ENCODE measurements at places on chromosomes 5 and 9.

DNA sequence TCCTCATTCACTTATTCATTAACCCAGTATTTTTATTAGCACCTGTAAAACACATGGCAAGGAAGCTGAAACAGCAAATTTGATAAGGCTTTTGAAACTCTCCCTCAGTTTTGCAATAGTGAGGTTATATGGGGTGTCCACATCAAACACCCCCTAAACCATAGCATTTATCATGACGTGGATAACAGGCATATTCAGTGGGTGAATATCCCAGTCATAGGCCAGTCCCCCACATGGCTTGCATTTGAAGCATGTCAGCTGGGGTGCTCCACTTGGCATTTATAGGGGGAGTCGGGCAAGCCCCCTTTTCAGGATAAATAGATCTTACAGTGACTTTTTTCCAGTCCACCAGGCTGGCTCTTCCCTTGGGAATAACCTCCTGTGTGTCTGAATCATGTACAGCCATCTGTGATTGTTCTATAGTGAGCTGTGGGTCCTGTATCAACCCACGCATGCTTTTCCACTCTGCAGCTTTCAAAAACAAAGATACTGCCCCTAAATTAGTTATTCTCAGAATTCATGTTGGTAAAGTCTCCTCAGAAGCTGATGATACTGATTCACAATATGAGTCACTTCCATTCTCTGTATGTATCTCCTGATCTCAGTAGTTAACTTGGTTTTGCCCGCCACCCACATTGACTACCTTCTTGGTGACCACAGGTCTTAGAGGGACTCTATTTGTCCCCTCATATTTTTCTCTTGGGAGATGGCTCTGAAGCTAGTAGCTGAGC is 84.4 kb upstream of the SPIN1 start:
- no peak for DNase-seq

DNA sequence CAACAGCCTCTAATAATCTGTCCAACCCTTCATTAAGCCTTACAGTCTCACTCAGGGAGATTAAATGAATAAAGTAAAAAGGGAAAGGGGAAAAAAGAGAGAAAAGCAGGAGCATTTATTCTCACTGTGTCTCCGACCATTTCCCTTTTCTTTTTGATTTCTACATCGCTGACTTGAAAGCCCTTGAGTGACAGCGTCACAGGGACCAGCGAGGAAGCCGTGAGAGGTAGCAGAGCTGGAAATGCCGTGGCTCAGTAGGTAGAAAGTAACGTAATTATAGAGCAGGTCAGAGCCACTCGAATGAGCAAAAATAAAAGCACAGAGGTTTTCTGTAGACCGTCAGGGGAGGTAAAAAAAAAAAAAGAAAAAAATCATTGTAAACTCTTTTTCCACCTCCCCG is 52.4 kb downstream of the ASS1 start:
- no peak for DNase-seq

DNA sequence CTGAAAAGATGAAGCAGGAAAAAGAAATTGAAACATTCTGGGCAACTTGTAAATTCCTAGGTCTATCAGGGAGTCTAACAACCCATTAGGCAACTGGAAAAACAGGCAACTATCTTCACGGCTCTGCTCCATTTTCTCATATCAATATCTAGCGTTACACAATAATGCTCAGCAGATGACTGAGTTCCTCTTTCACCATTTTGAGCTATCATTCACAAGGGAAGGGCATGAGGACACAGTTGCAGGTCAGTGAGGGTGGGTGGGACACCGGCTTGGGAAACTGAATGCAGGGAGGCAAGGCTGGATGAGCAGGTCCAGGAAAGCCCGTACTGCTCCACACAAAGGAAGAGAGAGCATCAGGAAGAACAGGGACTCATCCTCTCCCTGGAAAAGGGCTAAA is 67.0 kb downstream of the FRMD3 start:
- DNase-seq, result no peak

- DNase-seq, result no peak
Observed at GRCh38 chr5:143923634-143924266, 111.8 kb downstream of the HMHB1 start.

DNA sequence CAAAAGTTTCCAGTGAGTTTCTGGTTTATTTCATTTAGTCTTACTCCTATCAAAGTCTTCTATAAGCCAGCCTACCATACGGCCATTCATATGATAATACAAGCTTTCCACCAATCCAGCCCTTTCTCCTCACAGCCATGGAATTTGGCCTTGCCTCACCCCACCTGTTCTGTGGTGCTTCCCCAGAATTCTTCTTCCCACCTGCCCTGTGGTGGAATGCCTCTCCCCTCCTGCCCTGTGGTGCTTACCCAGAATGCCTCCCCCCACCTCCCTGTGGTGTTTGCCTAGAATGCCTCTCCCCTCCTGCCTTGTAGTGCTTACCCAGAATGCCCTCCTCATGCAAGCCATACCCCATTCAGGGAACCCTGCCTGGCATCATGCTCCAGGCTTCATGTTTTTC is 90.3 kb upstream of the APC start:
- DNase-seq, result no peak

DNA sequence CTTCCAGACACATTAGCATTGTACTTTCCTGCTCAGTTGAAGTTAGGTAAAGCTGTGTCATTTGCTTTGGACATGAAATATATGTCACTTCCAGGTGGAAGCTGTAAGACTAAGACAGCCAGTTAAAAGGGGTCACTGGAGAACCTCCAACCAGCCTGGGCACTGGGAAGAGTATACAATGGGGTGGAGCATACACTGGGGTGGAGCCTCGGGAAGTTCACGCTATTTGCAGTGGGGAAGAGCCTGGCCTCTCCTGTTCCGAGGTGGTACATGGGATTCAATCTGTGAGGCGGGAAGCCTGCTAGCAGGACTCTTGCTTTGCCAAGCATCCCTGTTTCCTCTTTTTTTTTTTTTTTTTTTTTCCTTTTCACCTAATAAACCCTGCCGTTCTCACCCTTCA is 145.3 kb downstream of the TTC39B start:
- DNase-seq, result no peak

GRCh38 chr5:134525683-134526482 is 413 bp downstream of the JADE2 start:
- peak; percentile 33 for DNase-seq

DNA sequence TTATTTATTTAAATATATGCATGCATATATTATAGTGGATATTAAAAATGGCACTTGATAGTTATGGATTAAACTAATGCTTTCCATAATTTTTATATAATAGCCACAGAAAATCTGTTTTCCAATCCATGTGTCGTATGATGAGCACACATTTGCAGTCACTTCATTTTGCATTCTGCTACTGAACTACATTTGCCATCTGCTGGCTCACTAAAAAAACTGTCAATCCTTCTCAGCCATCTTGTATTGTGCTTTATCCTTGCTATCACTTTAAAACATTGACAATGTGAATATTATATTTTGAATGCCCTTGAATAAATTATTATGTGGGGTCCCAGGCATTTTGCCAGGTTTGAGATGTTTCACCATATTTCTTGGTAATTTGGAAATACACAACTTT is 586.6 kb downstream of the DNAH5 start:
- DNase-seq, result no peak

- no peak for DNase-seq
Observed at GRCh38 chr9:124673063-124673462, 98.0 kb downstream of the NR6A1 start.

GRCh38 chr9:119436261-119436660 is 67.0 kb upstream of the BRINP1 start:
- DNase-seq, result no peak

DNA sequence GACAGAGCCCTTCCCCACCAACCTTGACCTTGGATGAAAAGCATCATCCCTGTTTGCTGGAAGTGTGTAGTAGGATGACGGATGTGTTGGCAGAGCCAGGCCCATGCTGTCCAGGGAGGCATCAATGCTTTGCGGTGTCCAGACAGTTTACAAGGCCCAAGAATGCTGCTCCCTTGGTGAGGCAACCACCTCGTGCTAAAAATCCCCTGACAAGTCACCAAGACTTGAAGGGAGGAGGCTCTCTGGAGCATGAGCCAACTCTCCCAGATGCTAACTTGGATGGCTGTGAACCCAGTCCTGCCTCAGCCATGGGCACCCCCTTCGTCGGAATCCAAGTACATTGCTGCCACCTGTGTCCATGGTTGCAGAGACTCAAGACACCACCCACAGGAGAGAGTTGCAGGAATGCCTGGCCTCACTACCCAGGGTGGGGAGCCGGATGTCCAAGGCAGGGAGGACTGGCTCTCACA is 9.5 kb upstream of the NKD2 start:
- DNase-seq, result no peak

DNA sequence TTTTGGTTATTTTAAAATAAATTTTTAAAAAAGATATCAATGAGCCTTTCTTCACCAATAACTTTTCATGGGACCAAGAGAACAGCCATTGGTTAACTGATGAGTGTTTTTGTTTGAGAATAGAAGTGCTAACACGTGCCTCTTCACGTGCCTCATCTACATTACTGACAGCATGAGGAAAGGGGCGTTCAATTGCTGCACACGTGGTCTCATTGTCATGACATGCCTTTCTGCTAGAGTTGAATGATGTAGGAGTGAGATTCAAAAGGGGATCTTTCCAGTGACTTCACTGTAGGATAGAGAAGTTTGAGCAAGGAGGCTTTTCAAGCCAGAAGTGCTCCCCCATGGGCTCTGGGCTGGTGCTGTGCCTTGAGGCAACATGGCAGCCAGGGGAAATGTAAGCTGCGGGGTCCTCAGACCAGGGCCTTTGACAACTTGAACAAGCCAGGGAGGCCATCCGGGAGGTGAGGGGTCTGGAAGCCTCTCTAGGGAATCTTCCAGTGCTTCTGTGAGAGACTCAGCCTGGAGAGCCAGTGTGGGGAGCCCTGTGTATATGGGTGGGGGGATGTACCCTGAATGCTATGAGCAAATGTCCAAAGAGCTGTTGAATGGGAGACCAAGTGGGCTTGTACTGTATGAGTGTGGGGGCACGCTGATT is 51.2 kb upstream of the FSTL4 start:
- no peak for DNase-seq
